M059J (cell line): ENCODE measurements at places on chromosomes 13 and 19. TPM values are rescaled to one million over a fixed set of nuclear protein-coding genes. Genes with fewer than 3 reads are reported as not detected.

KLK3 gene
- total RNA-seq: not detected in 2 replicates

LPAR2 gene
- total RNA-seq: 5.0 and 7.7 TPM in 2 replicates

C13orf46 gene
- total RNA-seq: 0.05 and 0.10 TPM in 2 replicates

ZNF844 gene
- 2.5 and 3.9 TPM in 2 replicates for total RNA-seq

NUMBL gene
- total RNA-seq: 10.2 and 18.1 TPM in 2 replicates

LRRC25 gene
- not detected in 2 replicates for total RNA-seq

TRIM28 gene
- total RNA-seq: 262 and 359 TPM in 2 replicates

PCDH17 gene
- total RNA-seq: 1.1 and 2.4 TPM in 2 replicates

SMAD9 gene
- 4.0 and 5.8 TPM in 2 replicates for total RNA-seq

IGSF23 gene
- total RNA-seq: 0.22 and 0.81 TPM in 2 replicates

CEACAM3 gene
- total RNA-seq: not detected in 2 replicates
